B cell (primary cell): ENCODE measurements at places on chromosomes 2 and 18. TPM values are rescaled to one million over a fixed set of nuclear protein-coding genes. Genes with fewer than 3 reads are reported as not detected.
A peak's percentile ranks its signal among the peaks of the same experiment; 100 is the strongest.

DNA sequence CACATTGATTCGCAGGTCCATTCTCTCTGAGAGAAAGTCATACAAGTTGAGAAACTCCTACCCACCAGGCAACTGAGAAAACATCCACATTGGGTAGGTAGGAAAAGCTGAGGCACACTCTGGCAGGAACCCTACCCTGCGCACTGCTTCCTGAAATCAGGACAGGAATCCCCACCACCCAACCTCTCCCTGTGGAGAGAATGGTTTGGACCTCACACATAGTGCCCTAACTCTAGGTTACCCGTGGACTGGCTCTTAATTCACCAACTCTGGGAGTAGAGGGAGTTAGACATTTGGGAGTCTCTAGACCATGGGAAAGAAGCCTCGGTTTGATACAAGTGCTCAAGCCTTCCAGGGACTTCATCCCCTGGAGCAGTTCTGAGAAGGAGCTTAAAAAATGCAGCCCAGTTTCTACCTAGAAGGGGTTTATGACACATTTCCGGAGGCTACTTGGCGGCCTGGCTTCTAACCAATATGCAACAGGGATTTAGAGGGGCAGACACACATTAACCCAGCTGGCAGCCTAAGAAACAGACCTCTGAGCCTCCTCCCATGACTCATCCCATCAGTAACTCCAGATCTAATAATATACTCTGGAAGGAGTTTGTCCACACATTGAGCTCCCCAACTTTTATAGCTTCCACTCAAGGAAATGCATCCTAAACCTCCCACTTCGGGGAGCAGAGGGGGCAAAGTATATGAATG is 136.7 kb downstream of the EML6 start:
- no peak for DNase-seq

GRCh38 chr2:157747695-157748370 is 119.2 kb upstream of the ACVR1C start:
- no peak for DNase-seq

DNA sequence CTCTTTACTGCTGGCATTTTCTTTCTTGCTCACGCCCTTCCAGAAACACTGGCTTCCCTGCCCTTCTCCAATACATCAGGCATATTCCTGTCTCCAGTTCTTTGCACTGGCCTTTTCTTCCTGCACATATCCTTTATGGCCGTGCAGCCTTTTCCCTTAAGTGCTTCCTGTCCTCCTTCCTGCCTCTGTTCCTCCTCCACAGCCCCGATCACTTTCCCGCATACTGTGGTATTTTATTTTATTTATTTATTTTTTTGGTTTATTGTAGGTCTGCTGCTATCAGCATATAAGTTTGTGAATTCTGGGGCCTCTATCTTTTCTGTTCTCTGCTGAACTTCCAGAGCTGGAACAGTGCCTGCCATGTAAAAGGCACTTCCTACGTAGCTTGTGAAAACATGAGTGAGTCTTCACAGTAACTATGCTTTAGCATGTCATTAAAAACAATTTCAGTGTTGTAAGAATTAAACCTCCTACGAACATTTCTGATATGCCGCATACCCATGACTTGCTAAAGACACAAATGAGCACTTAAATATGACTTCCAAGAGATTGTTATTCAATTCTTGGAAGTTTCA is 289.1 kb downstream of the TRIB2 start:
- DNase-seq, result no peak

DNA sequence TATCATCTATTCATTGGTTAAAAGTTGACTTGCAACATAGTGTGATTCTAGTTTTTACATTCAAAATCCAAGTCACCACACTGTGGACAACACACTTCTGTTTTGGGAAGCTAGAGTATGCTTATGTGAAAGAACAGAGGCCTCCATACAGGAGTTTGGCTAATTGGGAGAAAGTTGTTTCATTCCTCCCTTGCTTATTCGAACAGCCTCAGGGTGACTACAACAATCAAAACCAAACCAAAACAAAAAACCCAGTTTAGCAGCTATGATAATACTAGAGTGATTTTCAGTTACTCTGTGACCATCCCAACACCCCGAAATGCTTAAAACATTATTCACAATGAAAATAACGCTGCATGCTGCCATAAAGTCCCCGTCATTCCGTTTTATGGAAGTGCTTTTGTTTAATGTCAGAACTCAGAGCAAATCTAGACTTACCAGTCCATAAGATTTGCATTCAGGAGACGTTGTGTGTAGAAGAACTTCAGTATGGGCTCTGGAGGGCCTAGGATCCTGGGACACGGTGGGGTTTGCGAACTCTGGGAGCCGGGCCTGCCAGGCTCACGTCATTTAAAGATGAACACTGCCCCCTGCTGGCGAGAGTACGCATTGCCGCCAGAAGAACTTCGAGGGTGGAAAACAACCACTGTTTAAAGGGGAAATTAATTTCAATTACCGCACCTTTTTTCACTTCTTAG is 111.4 kb downstream of the FTCDNL1 start:
- DNase-seq, result peak; percentile 54

GRCh38 chr2:186725783-186726182 is 31.9 kb downstream of the FAM171B start:
- no peak for DNase-seq

The ANKRD30BL gene
- not detected in 2 replicates for total RNA-seq

The UGT1A8 gene
- total RNA-seq, result not detected in 2 replicates

The DAPL1 gene
- total RNA-seq, result not detected in 2 replicates
